Transverse colon (tissue), 4 donors: ENCODE measurements at places on chromosomes 2 and 18. TPM values are rescaled to one million over a fixed set of nuclear protein-coding genes. Genes with fewer than 3 reads are reported as not detected.

MC2R gene
- total RNA-seq, result not detected

DNA sequence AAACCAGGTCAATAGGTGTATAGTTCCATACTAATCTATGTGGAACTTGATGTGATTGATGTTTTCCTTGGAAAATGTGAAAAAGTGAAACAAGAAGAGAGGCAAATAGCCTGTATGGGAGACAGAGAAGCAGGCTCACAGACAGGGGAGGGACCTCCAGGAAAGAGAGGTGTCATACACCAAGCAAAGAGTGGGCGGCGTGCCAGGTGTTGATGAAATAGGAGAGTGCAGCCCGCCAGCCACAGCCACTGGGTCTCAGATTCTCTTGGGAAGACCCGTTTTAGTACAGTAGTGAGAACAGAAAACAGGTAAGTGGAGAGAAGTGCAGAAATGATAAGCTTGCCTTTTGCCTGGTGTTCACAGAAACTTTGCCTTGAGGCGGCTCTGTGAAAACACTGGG lies 301.9 kb downstream of the ZNF407 start:
- no peaks in the 10 kb centered on the region for H3K27me3 ChIP-seq
- no peaks in the 10 kb centered on the region for H3K36me3 ChIP-seq
- H3K27ac ChIP-seq, result no peak overlapping the region
- DNase-seq, result no peak
- no peak overlapping the region for H3K4me3 ChIP-seq
- peaks cover 8% of the 10 kb centered on the region for H3K4me1 ChIP-seq

DNA sequence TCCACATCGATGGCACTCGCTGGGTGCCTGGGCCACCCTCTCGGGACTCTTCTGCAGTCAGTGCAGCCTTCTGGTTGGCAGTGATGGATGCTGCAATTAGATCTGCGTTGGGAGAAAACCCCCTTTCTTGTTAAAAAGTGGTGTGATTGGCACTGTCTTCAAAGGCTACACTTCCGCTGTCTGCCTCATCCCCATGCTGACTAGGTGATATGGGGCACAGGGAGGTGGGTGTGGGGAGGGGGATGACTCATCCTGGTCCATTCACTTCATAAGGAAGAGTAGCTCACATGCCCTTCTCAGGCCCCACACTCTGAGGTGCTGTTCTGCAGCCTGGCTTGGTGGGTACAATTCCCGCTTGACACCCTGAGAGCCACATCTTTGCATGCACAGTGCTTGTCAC lies 77.4 kb downstream of the THNSL2 start:
- no peak for DNase-seq
- no peak overlapping the region for H3K4me3 ChIP-seq
- no peaks in the 10 kb centered on the region for H3K27me3 ChIP-seq

CCDC148 gene
- not detected for total RNA-seq

DNA sequence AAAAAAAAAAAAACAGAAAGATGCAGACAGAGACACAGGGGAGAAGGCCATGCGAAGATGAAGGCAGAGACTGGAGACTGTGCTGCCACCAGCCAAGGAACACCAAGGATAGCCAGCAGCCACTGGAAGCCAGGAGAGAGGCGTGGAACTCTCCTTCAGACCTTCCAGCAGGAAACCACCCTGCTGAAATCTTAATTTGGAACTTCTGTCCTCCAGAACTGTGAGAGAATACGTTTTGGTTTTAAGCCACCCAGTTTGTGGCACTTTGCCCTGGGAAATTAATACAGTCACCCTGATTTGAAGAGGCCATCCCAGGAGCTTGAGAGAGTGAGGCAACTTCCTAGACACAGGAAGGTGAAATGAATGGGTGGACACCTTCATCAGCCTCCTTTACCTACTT lies 93.7 kb downstream of the IRS1 start:
- no peaks in the 10 kb centered on the region for H3K27me3 ChIP-seq
- no peak overlapping the region for H3K4me3 ChIP-seq
- no peak overlapping the region for H3K27ac ChIP-seq
- no peaks in the 10 kb centered on the region for H3K36me3 ChIP-seq
- H3K4me1 ChIP-seq, result no peaks in the 10 kb centered on the region

- no peak overlapping the region for H3K27ac ChIP-seq
- H3K36me3 ChIP-seq, result no peaks in the 10 kb centered on the region
- no peak for DNase-seq
- H3K27me3 ChIP-seq, result no peaks in the 10 kb centered on the region
- no peak overlapping the region for H3K4me3 ChIP-seq
- H3K4me1 ChIP-seq, result no peaks in the 10 kb centered on the region
Observed at GRCh38 chr2:177622521-177622920, 229.9 kb downstream of the AGPS start.

C2orf72 gene
- total RNA-seq, result 52.7 TPM

GRCh38 chr2:168571061-168571460 lies 115.0 kb downstream of the CERS6 start:
- no peaks in the 10 kb centered on the region for H3K36me3 ChIP-seq
- no peak for DNase-seq
- peaks cover 7% of the 10 kb centered on the region for H3K4me1 ChIP-seq
- H3K27me3 ChIP-seq, result no peaks in the 10 kb centered on the region
- no peak overlapping the region for H3K27ac ChIP-seq
- no peak overlapping the region for H3K4me3 ChIP-seq
